ENCODE measurements at places on chromosomes 16 and 17. TPM values are rescaled to one million over a fixed set of nuclear protein-coding genes. Genes with fewer than 3 reads are reported as not detected.

Gene CDH16
- total RNA-seq = not detected

Gene MKS1
- total RNA-seq = 27.4 TPM

Gene EVI2A
- 0.39 TPM for total RNA-seq

Gene ABCA6
- 0.99 TPM for total RNA-seq

Gene SGCA
- 1.1 TPM for total RNA-seq

- no peak for DNase-seq
Observed at GRCh38 chr16:57409870-57410587, 5.5 kb downstream of the CCL17 start.

DNA sequence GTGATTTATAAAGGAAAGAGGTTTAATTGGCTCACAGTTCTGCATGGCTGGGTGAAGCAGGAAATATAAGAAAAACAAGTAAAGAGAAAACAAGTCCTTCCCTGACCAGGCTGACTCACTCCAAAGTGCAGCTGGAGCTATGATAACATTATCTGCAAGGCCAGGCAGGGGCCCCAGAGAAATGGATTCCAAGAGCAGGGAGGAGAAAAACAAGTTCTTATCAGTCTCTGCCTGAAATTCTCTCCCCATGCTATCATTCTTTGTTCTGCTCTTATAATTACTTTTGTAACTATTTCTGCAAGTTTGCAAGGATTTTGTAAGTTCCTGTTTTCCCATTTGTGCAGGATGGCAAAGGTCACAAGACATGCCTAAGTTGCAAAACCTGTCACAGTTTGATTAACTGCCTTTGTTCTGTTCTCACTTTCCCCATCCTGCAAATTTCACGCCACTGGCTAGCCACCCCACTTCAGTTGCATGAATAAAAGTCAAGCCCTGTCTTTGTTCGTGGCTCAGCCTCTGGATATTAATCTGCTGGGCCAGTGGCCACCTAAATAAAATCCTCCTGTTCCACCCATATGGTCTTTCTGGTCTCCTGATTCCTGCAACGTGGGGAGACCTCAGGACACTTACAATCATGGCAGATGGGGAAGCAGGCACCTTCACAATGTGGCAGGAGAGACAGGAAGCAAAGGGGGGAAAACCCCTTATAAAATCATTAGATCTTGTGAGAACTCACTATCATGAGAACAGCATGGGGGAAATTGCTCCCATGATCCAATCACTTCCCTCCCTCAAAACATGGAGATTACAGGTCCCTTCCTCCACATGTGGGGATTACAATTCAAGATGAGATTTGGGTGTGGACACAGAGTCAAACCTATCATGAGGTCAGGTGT lies 13.1 kb downstream of the ABCA9 start:
- peak; percentile 33 for DNase-seq

- DNase-seq = no peak
Observed at GRCh38 chr17:27461192-27461859, 5.1 kb downstream of the KSR1 start.

DNA sequence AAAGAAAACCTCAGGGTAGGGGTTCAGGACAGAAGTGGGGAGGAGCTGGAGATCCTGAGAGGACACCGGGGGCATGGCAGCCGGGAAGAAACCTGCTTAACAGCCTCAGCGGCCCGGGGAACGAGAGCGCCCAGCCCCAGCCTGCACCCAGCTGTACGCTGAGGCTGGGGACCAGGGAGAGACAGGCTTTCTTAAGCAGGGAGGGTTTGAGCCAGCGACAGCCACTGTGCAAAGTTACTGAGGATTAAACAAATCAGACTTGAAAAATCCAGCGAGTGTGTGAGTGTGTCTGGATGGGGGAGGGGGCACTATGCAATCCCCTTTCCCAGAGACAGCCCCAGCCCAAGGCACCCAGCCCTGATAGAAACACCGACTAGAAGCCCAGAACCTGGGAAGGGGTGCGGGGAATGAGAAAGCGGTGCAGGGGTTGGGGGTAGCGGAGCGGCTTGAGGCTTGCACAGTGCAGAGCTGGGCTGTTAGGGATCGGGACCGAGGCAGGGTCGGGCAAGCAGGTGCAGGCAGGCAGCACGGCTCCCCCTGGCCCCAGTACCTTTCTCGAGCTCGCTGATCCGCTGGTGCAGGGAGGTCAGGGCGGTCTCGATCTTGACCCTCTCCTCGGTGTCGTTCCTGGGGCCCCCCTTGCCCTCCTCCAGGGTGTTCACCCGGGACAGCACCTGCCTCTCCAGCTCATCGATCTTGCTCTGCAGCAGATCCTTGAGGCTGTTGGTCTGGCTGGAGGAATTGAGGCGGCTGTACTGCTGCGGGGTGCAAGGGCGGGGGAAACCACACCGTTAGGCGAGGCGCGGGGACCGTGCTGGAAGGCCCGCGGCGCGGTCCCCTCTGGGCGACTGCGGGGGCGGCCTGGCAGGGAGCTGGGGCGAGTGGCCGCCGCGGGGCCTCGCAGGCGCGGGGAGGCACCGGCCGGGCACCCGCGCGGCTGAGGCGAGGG lies 1.2 kb downstream of the NPTX1 start:
- no peak for DNase-seq

- DNase-seq = no peak
Observed at GRCh38 chr17:40935624-40936023, 1.8 kb downstream of the KRT23 start.

- no peak for DNase-seq
Observed at GRCh38 chr16:66524601-66525164, 25.2 kb downstream of the TK2 start.

DNA sequence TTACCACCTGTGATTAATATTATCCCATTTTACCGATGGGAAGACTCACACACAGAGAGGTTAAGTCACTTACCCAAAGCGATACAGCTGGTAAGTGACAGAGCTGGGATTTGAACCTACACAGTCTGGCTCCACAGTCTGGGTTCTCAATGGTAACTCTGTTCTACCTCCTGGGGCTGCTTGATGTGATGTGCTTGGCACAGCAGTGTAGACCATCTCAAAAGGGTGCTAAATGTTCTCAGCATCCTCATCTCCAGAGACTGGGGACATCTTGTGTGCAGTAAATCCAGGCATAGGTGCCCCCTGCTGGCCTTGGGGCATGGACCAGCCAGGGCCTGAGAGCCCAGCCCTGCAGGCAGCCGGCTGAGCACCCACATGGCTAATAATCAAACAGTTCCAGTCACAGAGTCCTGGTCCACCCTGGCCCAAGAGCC lies 15.4 kb upstream of the KATNB1 start:
- peak; percentile 67 for DNase-seq

DNA sequence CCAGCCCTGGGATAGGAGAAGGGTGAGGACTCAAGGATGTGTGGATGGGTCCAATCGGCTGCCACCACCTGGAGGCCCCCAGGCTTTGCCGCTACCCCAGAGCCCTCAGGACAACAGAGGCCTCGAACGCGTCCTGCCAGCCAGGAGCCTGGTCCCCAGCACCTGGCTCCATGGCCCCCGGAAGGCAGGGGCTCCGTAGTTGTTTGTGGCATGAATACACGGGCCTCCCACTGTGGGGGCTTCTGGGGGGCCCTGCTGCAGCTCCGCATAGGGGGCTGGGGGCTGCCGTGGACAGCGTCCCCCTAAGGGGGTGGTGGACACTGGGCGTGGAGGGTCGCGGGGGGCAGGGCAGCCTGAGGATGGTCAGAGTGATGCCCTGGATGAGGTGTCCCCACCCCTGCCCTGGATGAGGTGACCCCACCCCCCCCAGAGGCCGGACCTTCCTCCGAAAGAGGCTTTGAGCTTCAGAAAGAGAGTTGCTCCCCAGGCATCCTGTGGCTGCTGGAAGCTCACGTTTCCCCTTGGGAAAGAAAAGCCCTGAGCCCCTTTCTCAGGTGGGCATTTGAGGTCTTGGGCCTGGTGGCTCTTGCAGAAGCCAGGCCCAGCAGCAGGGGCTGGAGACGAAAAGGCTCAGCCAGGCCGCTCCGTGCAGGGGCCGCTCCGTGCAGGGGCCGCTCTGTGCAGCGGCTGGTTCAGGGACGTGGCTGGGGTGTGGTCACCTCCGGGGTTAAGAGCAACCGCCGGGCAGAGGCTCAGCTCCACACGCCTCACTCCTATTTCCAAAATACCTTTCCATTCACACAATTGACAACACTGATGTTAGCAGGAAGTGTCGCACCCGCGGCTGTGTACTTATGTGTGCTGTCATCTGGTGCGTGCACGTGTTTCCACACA lies 40.3 kb upstream of the GNG13 start:
- DNase-seq = no peak

DNA sequence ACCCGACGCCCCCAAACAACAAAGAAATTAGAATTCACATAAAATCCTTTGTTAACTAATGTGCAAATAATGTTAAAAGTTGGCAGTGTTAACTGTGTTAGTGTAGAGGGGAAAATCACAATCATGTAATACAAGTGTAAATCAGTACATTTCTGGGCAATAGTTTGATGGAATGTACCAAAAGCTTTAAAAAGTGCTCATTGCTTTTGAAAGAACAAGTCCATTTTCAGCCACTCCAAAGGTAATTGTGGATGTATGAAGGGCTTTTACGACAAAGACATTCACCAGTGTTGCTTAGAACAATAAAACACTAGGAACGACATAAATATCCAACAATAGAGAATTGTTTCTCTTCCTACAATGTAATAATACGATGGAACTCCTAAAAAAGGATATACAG lies 9.1 kb downstream of the GLOD4 start:
- DNase-seq = no peak

GRCh38 chr17:59572301-59572924 lies 7.0 kb downstream of the DHX40 start:
- no peak for DNase-seq
